PC-9 (cell line): ENCODE measurements at places on chromosomes 13 and 19. TPM values are rescaled to one million over a fixed set of nuclear protein-coding genes. Genes with fewer than 3 reads are reported as not detected.

DNA sequence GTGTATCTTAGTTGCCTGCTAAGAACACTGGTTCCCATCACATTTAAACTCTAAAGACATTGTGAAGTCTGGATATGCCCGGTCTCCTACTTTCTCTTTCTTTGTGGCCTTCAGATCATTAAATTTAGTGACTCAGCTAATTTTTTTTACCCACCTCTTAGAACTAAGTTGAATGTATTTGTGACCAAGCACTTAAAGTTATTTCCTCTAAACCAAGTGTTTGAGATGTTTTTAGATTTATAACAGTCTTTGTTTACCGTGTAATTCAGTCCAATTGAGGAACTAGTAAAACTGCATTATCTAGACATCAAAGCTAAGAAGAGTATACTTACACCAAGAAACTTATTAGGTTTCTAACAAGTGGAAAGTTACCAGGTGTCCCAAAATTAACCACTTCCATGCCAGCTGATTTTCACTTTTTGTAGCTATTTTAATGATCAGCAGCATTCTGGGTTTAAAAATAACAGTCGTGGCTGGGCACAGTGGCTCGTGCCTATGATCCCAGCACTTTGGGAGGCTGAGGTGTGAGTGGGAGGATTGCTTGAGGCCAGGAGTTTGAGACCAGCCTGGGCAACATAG is 53.1 kb downstream of the ARHGAP35 start:
- no peak for DNase-seq

GRCh38 chr13:60584976-60585375 is 188.0 kb downstream of the TDRD3 start:
- no peak for DNase-seq

- peak; percentile 94 for DNase-seq
Measured at GRCh38 chr19:18097217-18097992, at the start of gene MAST3. TSS of gene MAST3 (plus strand) at chr19:18097778. CDS start at chr19:18097793, 15 bp downstream.

GRCh38 chr13:80504453-80504852 is 163.5 kb upstream of the SPRY2 start:
- DNase-seq, result no peak

- DNase-seq, result no peak
Measured at GRCh38 chr13:29582171-29582570, 13.3 kb downstream of the SLC7A1 start.

C13orf42 gene
- not detected in 2 replicates for total RNA-seq

OR10H1 gene
- 0.20 TPM in 1 of 2 replicates, not detected in the other for total RNA-seq

CAPN12 gene
- total RNA-seq, result 38.4 and 43.9 TPM in 2 replicates

DNA sequence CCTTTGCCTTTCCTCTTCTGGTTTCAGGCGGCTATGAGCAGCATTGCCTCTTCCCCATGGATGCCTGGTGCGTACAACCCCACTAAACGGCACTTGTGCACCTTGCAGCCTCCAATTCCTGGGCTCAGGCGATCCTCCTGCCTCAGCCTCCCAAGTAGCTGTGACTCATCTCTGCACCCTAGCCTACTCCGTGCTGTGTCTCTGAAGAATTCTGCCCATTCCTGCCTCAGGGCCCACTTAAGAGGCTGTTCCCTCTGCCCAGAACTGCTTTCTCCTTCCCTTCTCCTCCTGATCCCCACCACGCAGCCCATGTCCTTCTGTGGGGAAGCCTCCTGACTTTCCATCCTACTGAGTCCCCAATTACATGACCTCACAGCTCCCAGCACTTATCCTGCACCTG is 142.2 kb upstream of the ZNF507 start:
- no peak for DNase-seq

DNA sequence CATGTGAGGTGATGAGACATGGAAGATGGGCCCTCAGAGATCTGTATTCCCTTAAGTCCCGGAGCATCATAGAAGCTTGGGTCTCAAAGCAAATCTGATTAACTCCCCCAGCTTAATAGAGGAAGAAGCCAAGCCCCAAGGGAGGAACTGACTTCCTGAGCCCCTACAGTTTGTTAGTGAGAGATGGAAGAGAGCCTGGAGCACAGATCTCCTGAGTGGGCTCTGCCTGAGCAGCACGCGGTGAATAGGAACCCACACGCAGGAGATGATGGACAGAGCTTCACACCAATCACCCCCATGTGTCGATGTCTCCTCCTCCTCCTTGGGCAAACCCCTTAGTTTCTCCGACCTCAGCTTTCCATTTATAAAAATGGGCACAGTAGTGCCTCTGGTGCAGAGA is 50.1 kb upstream of the ATP12A start:
- DNase-seq, result no peak

KLK8 gene
- total RNA-seq, result 120 and 128 TPM in 2 replicates

- no peak for DNase-seq
Measured at GRCh38 chr19:7914598-7915045, at the start of gene TGFBR3L. TSS of gene TGFBR3L (plus strand) at chr19:7914830.

- DNase-seq, result no peak
Measured at GRCh38 chr13:96993634-96994016, 651 bp downstream of the OXGR1 start.

CGB5 gene
- total RNA-seq, result 1.1 and 1.9 TPM in 2 replicates

LIM2 gene
- total RNA-seq, result not detected in 2 replicates

DNA sequence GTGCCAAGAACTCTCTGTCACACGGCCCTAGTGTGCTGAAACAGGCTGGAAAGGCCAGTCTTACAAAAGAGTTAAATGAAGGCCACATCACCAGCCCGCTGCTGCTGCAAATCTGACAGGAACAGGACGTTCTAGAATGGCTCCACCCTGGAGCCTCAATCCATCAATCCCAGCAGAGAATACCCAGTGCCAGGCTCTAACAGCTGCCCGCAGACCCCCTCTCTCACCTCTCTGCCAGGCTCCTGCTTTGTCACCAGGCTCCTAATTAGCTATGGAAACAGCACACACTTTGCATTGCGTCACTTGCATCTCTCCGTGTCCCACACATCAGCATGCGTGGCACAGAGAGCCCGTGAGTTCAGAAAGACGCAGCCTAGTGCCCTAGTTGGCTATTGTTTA is 314.1 kb downstream of the FOXO1 start:
- no peak for DNase-seq

PLIN4 gene
- total RNA-seq, result 1.6 and 1.8 TPM in 2 replicates

RGL3 gene
- total RNA-seq, result 100 and 125 TPM in 2 replicates

- no peak for DNase-seq
Measured at GRCh38 chr13:94478913-94479312, 569 bp downstream of the DCT start.

DNA sequence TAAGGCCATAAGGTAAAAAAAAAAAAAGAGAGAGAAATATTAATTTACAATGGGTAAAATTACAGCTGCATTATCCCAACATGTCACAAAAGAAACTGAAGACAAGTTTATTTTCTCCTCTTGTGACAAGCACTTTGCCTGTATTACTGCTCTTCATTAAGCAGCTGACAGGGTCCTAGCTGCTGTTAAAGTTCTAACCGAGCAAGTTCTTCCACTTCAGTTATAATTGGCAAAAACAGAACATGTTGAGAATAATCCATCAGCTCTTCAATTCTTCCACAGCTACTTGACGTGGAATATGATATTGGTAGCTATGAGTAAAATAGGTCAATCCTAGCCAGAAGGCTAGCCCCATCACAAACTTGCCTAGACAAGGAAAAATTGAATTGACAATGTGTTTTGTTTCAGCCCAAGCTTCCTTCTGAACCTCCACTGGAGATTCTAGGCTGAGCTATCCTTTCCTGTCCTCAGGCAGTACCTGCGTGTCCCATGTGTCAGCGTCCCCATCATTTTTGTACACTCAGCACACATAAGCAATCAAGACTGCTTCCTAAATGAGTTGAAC is 32.2 kb upstream of the DOCK9 start:
- DNase-seq, result no peak

GRCh38 chr19:12676384-12676792 is 5.3 kb downstream of the DHPS start:
- DNase-seq, result peak; percentile 78

ZNF234 gene
- 6.0 and 8.6 TPM in 2 replicates for total RNA-seq

LRRC25 gene
- total RNA-seq, result not detected in 2 replicates

DNA sequence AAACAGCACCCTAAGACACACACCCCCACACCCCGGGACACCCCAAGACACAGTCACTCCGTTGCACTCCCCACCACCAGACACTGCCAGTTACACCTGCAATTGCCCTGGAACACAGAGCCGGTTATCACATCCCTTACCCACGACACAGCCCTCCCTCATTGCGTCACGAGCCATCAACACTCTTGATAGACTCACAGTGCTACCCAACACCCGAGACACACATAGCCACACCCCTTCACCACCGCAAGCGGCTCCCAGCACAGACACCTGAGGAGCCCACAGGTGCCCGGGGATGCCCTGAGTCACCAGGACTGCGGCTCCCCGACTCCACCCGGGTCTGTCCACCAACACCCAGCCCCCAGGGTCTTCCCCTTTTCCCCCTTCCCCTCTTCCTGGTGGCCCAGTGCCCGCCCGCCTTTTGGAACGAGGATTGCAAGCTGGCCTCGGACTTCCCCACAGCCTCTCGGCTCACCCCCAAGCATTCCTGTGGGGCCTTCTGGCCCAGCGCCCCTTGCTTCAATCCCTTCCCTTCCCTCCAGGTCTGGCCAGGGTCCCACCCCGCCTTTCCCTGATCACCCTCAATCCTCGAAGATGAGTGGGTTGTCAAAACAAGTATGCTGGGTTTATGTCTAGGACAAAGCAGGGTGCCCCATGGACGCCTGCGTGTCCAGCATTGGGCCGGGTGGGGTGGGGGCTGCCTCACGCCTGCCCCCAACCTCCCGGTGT is 1.7 kb upstream of the PTGER1 start:
- DNase-seq, result peak; percentile 92

DNA sequence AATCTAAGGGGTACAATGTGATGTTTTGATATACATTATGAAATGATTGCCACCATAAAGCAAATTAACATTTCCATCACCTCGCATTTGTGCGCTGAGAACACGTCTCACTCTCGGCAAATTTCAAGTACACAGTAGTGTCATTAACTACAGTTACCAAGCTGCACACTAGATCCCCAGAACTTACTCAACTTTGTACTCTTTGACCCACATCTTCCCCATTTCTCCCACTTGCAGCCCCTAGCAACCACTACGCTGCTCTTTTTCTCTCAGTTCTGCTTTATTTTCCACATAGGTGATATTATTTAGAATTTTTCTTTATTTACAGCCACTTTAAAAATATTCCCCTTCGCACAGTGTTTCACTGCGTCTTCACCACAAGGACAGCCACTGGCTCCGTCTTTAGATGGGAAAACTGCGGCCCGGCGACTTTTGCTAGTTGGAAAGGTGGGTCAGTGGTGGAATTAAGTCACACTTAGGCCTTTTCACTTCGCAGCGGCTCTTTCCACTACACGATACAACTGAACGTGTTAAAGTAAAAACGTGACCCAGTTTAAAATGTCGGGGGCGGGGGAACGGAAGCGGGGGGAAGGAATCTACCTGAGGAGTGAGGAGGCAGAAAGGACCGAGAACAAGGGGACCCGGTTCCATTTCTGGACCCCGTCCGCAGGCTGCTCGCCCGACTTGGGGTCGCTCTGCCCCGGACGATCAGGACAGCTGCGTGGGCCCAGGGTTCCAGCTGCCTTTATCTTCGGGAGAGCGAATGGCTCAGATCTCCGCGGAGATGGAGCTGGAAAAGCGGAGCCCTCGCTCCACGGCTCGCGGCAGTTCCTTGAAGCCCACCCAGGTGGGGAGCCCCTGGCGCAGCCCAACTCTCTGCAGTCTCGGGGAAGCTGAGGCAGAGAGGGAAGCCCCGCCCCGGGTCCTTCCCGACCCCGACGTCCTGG is 486.1 kb downstream of the UQCRFS1 start:
- no peak for DNase-seq

DNA sequence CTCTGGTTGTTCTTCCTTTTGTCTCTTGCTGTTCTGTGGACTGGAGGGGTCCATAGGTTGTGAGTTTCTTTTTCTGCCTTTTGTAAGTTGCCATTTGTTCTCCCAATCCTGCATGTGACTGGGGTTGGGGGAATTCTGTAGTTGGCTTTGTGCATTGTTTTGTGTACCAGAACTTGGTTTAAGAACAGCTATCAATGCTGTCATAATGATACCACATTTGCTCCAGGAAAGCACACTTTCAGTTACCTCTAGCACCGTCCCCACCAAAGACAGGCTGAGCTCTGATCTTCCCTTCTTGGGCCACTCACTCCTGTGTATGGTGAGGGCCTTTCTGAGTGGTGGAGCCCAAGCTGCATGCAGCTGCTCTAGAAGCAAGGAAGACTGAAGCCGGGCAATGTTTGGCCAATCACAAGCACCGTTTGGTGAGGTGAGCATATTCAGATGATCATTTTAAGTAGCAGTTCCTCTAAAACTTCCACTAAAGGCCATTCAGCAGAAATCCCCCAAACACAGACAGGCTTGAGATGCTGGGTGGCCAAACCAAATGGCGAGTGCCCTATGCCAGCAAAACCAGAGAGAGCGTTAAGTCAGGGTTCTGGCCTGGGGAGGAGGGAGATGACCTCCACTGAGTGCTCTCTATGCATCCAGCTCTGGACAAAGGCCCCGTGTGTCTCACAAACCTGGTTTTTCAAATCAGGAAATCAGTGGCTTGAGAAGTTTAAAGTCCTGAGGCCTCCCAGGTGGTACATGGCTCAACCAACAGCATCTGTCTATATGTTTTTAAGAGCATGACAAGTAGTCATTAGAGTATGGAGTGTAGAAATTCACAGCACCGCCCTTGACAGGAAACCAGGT is 120.7 kb upstream of the SPATA13 start:
- no peak for DNase-seq

LPAR2 gene
- 27.4 and 29.2 TPM in 2 replicates for total RNA-seq

DNA sequence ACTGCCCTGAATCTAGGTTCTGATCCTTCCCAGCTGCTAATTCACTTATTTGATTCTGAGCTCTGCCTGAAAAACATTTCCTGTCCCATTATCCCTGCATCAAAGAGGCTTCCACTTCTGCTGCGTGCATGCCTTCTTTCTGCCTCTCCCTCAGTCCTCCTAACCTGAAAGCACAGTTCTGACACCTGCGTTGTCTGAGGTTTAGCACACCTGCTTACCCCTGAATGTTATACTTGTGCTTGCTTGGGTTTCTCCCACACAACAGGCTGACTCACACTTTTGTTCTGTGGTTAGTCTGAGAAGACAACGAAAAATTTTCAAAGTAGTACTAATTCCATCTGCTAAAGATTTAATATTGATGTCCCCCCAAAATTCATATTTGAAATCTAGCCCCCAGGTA is 3.1 kb upstream of the SOHLH2 start:
- DNase-seq, result no peak

DNA sequence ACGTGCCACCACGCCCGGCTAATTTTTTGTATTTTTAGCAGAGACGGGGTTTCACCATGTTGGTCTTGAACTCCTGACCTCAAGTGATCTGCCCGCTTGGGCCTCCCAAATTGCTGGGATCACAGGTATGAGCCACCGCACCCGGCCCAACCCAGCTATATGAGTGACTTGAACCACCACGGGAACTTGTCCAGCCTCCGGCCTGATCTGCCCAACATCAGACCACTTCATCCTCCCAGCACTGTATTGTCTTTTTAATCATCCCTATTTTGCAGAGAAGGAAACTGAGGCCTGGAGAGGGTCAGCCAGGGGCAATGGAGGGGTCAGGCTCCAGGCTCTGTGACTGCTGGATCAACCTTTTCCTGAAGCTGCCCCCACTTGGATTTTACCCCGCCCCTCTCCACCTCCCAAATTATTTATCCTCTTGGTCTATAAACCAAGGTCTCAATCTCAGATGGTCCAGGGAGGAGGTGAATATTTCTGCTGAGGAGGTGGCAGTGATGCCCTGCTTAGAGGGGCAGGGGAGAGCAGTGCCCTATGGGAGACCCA is 893 bp upstream of the PLIN3 start:
- DNase-seq, result no peak

GRCh38 chr19:51185069-51185867 is 39.6 kb upstream of the CD33 start:
- DNase-seq, result no peak
